ENCODE measurements at places on chromosomes 16 and 17.

DNA sequence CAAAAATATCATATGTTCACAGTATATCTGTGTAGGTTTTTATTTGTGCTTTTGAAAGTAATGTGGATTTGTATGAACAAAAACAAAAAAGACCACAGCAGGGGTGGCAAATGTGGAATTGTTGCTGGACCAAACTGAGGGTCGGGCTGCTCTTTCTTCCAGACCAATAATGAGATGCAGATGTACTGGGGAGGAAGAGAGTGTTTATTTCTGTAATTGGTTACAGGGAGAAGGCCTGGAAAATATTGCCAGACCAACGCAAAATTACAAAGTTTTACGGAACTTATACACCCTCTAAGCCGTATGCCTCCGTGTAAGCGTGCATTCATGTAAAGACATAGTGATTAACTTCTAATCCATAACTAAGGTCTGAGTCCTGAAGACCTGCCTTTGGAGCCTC, 353.9 kb upstream of the C16orf82 start:
- peak; percentile 1 for DNase-seq

GRCh38 chr16:67430977-67431774, at the start of gene HSD11B2:
Gene HSD11B2, plus strand, starts transcription at chr16:67431121. Its CDS starts 128 bp downstream, at chr16:67431249.
- DNase-seq = peak; percentile 11

- no peak for DNase-seq
Measured at GRCh38 chr16:54466233-54466632, 179.6 kb upstream of the IRX3 start.

GRCh38 chr16:27311897-27312303, 1.9 kb upstream of the IL4R start:
- DNase-seq = no peak

DNA sequence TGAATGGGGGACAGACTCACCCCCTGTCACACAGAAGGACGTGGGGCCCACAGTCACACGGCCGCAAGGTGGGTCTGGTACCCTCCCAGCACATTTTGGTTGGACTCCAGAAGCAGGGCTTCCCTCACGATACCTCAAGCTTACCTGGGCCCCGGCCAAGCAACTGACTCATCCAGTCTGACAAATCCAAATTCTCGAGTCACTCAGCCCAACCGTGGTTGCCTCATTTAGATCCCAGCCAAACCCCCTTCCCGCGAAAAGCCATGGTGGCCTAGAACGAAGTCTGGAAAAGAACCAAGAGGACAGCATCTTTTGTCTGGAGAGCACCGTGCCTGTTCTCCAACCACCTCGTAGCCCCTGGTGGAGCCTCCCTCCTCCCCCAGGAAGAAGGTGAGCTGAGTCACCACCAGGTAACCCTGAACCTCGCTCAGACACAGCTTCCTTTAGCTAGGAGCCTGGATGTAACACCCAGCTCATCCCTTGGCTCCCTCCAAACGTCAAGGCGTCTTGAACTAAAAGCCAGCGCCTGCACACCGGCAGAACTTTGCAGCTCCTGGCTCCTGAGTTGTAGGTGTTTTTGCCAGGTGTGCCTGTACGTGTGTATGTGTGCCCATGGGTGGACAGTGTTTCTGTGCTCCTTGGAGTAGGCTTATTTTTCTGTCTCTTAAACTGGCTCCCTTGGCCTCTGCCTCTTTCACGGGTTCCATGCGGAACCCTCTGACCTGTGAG, 78.9 kb downstream of the CMIP start:
- peak; percentile 85 for DNase-seq

GRCh38 chr16:67748834-67749233, 29.7 kb upstream of the GFOD2 start:
- no peak for DNase-seq

DNA sequence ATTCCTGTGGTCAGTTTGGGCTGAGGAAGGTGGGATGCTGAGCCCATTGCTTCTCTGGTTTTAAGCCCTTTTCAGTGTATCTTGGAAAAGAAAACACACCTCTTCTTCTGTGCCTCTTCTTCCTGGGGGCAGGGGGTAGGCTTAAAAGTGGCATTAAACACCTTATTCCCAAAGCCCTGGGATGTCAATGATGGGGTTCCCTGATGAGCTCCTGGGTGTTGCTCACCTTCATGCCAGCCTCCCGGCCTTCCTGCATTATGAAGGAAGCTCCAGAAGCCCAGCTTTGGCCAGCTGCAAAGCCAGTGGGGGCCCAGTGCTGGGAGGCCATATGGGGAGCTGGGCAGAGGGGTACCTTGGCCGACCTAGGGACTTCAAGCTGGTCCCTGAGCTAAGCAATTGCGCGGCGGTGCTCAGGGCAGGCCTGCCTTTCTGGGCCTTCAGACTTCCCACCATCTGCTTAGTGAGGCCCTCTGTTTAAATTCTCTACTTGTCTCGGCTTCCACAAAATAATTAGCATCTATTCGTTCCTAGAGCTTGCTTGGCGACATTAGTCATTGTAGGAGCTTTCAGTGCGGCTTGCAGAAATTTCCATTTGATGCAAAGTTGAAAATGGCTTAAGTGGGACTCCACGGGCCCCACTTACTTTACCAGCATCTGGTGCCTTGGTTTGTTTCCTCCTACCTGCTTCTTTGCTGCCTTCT, 121.7 kb upstream of the NLRP1 start:
- no peak for DNase-seq

DNA sequence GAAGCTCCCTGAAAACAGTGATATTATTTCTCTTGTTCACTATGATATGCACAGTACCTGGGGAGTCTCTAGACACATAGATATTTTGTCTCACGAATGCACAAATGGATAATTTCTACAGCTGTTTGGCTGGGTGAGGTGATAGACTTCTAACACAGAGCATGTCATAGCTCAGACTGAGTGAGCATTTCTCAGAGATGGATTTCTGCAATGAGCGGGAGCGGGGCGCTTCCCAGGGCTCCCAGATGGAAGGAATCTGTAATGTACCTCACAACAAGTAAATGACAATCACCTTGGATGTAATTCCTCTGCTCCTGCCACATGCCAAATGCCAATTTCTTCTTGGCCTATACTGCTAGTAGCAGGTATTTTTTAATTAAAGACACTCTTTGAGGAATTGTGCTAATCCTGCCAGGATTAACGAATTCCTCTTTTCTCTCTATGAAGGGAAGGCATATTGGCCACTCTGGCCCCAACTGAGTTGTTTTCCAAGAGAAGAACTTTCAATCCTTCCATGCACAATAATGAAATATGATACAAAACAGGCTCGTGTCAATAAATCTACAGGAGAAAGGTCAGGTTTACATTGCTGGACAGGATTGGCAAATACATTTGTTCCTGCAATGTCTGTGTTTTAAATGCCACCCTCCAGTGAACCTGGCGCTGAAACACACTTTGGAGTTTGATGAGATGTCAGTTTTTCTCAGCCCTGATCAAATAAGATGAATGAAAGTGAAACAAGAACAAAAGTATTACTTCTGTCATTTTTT, 185.3 kb downstream of the CBLN1 start:
- no peak for DNase-seq

- no peak for DNase-seq
Measured at GRCh38 chr17:79932451-79933306, 93.4 kb upstream of the CBX4 start.
